ENCODE measurements at places on chromosomes 4 and X.

GRCh38 chr4:11404431-11404830 lies 24.3 kb downstream of the HS3ST1 start:
- DNase-seq: no peak

DNA sequence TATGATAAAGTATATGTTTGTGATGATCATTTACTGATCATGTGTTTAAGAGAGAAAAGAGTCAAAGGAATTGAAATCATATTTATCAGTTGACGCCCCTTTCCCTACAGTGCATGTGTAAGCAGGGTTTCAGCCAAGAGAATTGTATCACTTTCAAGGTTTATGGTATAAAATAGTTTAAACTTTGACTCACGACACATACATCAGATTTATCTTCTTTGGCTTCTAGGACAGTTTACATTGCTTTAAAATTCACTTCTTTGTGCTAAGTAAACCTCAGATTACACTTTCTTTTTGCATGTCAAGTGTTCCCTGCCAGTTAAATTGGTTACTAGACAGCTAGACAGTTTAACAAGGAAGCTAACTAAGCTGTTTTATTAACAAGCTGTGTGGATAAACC lies 86.3 kb upstream of the MYOZ2 start:
- no peak for DNase-seq

- DNase-seq: no peak
Observed at GRCh38 chr4:70778888-70779422, 57.2 kb downstream of the RUFY3 start.

DNA sequence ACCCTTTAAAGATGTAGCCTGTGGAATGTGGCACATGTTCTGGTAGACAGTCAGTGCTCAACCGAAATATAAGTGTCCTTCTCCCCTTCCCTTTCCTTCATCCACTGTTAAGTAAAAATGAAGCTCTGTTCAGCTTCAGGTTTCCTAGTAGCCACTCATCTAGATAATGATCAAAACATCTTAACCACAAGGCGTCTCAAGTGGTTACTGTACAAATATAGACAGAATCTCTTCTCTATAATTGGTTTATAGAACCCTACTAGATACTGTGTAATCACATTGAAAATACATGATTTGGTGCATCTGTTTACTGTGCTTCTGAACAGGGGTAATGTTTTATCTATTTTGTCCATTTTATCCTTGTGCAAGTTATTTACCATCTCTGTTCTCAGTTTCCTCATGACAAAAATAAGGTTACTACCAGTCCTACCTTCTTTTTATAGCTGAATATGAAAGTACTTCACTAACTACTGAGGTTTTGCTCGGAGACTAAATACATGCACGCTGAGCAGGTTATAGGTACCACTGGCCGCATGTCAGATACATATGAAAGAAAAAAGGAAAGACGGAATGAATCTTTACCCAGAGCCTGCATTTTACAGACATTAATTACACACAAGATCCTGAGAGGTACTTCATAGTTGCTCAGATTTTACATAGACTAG lies 20.3 kb upstream of the SLC25A4 start:
- DNase-seq: no peak

DNA sequence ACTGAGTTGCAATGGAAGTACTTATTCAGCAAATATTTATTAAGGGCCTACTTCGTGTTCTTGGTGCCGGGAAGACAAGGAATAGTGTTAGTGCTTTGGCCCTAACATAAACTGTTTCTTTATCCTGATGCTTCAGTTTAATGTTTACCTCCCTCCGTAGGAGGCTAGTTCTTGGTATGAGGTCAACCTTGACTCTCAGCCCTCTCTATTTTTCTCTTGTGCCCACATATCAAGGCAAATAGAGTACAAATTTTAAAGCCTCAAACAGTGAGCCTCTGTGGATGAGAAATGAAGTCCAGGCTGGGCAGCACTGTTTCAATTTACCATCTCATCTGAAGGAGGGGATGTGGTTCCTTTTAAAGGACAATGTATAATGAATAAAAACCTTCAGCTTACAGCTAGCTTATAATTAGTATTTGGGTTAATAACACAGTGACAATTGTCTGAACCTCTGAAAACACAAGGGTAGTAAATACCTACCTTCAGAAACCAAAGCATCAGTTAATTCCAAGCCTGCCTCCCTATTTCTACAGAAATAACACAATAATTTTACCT lies 68.5 kb downstream of the SH3RF1 start:
- no peak for DNase-seq

- no peak for DNase-seq
Observed at GRCh38 chrX:35285289-35285962, 342.8 kb downstream of the FAM47B start.

DNA sequence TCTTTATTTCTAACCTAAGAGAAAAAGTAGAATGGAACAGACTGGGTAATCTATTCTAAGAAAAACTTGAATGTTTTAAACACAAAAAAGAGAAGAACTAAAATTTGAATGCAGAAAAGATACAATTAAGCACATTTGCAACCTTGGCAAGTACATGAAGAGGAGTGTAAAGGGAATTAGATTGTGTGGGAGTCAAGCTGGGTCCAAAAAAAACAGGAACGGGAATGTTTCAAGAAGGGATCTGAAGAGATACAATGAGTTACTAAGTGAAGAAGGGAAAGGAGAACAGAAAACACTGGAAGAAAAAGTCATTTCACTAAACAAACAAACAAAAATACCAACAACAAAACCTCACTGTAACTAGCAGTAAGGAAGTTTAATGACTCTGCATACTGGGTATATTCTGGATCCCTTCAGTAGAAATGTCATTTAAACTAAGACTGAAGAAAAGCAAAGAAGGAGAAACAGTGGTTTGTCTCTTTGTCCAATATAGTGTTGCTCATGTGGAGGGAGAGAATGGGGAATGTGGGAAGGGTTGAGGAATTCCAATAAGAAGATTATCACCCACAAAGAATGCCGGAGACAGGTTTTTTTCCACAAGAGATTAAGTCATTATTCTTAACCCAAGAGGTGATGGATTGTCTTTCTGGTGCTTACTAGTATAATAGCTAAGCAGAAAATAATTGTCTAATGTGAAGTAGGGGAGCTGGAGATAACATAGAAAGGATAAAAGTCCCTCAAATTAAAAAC lies 50.4 kb upstream of the PTPN13 start:
- DNase-seq: no peak

GRCh38 chr4:77220828-77221613 lies 64.0 kb downstream of the CCNG2 start:
- DNase-seq: no peak

GRCh38 chr4:158500054-158500453 lies 21.6 kb upstream of the RXFP1 start:
- DNase-seq: no peak

GRCh38 chr4:137635108-137635507 lies 102.8 kb upstream of the PCDH18 start:
- no peak for DNase-seq

Data from stimulated activated CD8-positive, alpha-beta memory T cell treated with anti-CD3 and anti-CD28 coated beads, Interleukin-15, amount 100 ng/mL, for 48 hours (primary cell).